ENCODE measurements at places on chromosomes 2 and 18. TPM values are rescaled to one million over a fixed set of nuclear protein-coding genes. Genes with fewer than 3 reads are reported as not detected.

Gene TWIST2
- total RNA-seq: 156 TPM

Gene FAM124B
- total RNA-seq: 10.5 TPM

Gene DGKD
- 24.9 TPM for total RNA-seq

Gene TANC1
- 20.6 TPM for total RNA-seq

Gene TLX2
- not detected for total RNA-seq

Gene GPR75
- 2.4 TPM for total RNA-seq

Gene ZNF2
- total RNA-seq: 2.1 TPM

Gene MAT2A
- total RNA-seq: 181 TPM

Gene CCDC93
- total RNA-seq: 33.0 TPM

Gene SEMA4C
- total RNA-seq: 27.1 TPM

Gene DPY30
- total RNA-seq: 22.2 TPM

Gene NOSTRIN
- 118 TPM for total RNA-seq

Gene CNGA3
- total RNA-seq: not detected

Gene CYS1
- 1.1 TPM for total RNA-seq

Gene DNER
- 3.8 TPM for total RNA-seq

Gene COL4A4
- 1.8 TPM for total RNA-seq

Gene CNTNAP5
- total RNA-seq: not detected

Gene NCL
- total RNA-seq: 136 TPM

Gene SDC1
- total RNA-seq: 3.6 TPM

Gene NPPC
- not detected for total RNA-seq

Data from subcutaneous adipose tissue (tissue), 4 donors.